Hematopoietic multipotent progenitor cell treated with erythropoietin and hydrocortisone succinate and interleukin-3 and kit ligand, for 4 days (in vitro differentiated cells): ENCODE measurements at places on chromosomes 1 and 21.
A peak's percentile ranks its signal among the peaks of the same experiment; 100 is the strongest.

DNA sequence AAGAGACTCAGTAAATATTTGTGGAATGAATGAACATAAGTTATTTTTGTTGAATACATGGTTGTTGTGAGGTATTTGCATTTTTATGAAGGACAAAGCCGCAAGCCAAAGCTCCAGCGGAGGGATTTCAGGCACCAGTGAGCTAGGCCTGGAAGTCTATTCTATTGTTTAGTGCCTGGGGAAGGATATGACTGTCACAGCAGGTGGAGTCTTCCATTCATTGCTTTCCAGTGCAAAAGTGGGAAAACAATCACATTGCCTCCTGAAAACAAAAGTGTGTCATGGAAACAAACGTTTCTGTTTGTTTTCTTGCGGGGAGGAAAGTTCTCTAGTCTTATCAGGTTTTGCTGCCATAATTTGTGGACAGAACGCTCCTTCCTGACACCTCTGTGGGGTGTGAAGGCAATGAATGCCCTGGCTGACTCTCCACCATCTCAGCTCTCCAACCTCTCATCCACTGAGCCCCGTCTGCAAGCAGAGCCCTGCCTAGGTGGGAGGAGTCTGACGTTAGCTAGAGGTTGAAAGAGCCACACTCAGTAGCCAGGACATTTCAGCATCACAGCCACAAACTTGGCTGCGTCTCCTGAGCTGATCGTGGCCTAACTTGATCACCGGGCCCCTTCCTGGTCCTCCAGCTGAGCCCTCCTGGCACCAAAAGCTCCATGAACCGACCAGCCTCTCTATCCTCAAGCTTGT lies 739.1 kb downstream of the MATN1 start:
- DNase-seq, result no peak

DNA sequence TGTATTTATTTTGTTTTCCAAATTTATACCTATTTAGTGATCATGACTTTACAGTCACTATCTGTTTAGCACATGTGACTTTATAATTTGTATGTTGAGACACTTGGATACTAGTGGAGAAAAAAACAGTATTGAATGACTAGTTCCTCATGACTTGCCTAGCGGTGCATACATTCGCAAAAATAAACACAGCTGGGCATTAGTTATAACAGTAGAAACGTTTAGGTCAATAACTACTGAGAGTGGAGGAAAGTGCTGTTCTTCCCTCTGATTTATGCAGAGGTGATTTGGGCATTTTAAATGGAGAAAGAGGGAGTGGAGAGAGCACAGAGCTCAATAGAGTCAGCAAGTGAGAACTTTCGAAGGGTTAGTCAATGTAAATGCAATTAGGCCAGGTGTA lies 1679.0 kb upstream of the B3GALT2 start:
- DNase-seq, result no peak

GRCh38 chr21:38771536-38771935 lies 34.2 kb upstream of the ETS2 start:
- no peak for DNase-seq

DNA sequence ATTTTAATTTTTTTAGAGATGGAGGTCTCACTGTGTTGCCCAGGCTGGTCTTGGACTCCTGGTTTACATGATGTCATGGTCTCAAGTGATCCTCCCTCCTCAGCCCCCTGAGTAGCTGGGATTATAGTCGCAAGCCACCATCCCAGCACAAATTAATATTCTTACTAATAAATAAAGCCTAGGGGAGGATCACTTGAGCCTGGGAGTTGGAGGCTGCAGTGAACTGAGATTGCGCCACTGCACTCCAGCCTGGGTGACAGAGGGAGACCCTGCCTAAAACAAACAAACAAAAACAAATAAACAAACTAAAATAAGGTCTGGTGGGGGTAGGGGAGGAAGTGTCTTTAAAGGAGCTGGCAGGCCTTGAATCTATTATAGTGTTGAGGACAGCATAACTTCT lies 8.7 kb upstream of the GADD45A start:
- no peak for DNase-seq

GRCh38 chr1:214292322-214292721 lies 11.4 kb downstream of the SMYD2 start:
- DNase-seq, result peak; percentile 23

GRCh38 chr1:170871868-170872267 lies 63.5 kb upstream of the MROH9 start:
- DNase-seq, result no peak

GRCh38 chr21:44530221-44530902 lies 9.6 kb downstream of the KRTAP10-1 start:
- no peak for DNase-seq

DNA sequence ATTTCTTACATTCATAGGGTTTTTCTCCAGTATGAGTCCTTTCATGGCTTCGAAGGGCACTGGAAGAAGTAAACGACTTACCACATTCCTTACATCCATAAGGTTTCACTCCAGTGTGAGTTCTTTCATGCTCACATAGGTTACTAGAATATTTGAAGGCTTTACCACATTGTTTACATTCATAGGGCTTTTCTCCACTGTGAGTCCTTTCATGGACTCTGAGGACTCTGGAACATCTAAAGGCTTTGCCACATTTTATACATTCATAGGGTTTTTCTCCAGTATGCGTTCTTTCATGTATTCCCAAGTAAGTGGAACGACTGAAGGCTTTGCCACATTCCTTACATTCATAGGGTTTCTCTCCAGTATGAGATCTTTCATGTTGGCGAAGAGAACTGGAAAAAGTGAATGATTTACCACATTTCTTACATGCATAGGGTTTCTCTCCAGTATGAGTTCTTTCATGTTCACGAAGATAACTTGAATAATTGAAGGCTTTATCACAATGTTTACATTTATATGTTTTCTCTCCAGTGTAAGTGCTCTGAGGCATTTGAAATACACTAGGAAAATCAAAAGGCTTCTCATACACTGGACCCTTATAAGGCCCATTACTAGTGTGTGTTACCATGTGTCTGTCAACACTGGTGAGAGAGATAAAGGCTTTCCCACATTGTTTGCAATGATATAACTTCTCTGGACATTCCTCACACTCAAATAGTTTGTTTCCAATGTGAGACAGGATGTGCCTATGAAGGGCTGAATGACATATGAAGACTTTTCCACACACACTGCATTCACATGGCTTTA lies 29.9 kb upstream of the ZNF695 start:
- DNase-seq, result peak; percentile 6

GRCh38 chr1:51224255-51224654 lies 11.8 kb upstream of the RNF11 start:
- no peak for DNase-seq

- DNase-seq, result no peak
Observed at GRCh38 chr1:163263818-163264655, 57.7 kb upstream of the NUF2 start.

GRCh38 chr21:39184050-39184980 lies 1.1 kb upstream of the PSMG1 start:
- DNase-seq, result peak; percentile 51

DNA sequence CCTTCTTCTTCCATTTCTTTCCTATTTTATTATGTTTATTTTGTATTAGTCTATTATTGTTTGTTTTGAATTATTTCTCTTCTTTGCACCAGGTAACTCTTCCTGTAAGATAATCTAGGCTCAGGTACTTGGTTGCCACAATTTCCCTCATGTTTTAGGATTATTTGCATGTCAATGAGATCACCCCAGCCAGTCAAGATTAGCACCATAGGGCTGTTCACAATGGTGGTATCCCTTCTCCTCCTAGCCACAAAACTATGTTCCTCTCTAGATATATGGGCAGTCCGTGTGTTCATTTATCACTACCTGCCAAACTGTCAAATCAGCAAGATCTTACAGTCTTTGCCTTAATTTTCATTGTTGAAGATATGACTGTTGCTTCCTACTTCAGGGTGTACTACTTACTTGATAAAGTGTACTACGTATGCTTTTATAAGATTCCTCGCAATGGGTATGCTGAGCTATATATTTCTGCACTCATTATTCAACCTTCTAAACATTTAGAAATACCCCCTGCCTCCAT lies 1536.2 kb downstream of the PLA2G4A start:
- no peak for DNase-seq

GRCh38 chr1:30852026-30852425 lies 56.5 kb downstream of the SDC3 start:
- no peak for DNase-seq

GRCh38 chr1:200198236-200198635 lies 170.7 kb downstream of the NR5A2 start:
- DNase-seq, result no peak

GRCh38 chr1:113048064-113048463 lies 24.9 kb upstream of the LRIG2 start:
- DNase-seq, result no peak

GRCh38 chr1:184499616-184500015 lies 112.8 kb downstream of the C1orf21 start:
- DNase-seq, result no peak

DNA sequence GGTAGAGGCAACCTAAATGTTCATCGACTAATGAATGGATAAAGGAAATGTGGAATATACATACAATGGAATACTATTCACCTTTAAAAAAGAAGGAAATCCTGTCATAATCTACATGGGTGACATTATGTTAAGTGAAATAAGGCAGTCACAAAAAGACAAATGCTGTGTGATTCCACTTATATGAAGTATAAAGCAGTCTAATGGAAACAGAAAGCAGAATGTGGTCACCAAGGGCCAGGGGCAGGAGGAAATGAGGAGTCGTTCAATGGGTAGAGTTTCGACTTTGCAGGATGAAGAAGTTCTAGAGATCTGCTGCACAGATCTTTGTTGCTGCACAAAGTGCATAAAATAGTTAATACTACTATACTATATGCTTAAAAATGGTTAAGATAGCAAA lies 7.8 kb downstream of the DIPK1A start:
- DNase-seq, result peak; percentile 49

- DNase-seq, result no peak
Observed at GRCh38 chr21:23951251-23951650, 1656.0 kb downstream of the MRPL39 start.

DNA sequence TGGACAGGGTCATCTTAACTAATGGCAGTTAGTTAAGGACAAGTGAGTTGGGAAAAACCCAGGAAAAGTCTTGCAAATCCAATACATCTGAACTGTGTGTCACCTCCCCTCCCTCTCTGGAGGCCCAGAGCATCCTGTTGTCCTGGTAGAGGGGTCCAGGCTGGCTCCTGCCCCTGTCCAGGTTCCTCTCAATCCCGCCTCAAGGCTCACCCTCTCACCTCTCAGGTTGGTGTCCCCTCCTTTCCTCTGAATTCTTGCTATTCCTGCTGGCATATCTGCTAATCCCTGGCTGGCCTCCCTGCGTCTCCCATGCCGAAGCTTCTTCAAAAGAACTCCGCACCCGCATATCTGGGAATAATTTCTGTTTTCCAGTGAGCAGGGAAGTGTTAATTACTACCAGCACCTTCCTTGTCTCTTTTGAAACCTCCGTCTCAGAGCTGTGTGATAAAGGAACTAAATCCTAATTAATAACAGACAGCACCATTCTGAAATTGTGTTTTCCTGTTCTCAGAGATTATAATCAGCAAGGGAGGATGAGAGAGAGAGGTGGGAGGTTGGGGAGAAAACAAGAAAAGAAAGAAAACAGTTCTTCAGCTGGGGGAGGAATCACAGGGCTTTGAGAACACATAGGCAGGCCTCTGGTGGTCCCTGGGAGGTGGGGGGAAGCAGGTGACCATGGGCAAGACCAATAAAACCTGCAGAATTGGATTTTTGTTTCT lies 568.0 kb downstream of the PTPRU start:
- DNase-seq, result no peak

DNA sequence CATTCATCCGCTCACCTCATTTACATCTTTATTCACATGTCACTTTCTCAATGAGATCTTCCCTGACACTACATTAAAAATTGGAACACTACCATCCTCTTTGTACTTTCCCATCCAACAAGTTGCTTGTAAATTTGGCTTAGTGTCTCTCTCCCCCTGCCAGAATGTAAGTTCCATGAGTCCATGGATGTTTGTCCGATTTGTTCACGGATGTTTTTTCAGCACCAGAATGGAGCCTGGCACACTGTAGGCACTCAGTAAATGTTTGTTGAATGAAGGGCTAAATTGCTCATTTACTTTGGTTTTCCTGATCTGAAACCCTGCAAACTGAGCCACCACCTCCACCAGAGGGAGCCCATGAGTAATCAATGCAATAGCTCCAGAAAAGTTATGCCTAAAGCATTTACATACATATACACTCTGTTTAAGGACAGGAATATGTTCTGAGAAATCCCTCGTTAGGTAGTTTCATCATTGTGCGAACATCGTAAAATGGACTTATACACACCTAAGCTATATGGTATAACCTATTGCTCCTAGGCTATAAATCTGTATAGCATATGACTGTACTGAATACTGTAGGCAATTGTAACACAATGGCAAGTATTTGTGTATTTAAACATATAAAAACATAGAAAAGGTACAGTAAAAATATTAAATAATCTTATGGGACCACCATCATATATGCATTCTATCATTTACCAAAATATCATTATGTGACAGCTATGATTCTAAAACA lies 2.8 kb upstream of the EYA3 start:
- peak; percentile 84 for DNase-seq

DNA sequence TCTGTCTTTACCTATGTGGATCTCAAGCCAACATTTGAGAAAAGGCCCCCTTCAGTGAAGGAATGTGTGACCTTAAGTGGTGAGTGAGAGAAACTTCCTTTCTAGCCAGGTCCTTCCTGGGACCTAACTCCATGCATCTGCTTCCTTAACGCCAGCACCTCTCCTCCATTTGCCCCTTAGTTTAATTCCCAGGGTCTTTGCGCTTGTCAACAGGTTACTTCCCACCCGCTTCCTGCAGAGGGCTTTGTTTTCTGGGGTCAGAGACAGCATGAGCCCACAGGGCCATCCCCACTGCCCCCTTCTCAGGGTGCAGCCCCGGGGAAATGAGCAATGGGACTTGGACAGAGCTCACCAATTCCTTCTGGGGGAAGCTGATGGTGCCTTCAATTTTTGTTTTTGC lies 54.8 kb downstream of the EVA1C start:
- no peak for DNase-seq

DNA sequence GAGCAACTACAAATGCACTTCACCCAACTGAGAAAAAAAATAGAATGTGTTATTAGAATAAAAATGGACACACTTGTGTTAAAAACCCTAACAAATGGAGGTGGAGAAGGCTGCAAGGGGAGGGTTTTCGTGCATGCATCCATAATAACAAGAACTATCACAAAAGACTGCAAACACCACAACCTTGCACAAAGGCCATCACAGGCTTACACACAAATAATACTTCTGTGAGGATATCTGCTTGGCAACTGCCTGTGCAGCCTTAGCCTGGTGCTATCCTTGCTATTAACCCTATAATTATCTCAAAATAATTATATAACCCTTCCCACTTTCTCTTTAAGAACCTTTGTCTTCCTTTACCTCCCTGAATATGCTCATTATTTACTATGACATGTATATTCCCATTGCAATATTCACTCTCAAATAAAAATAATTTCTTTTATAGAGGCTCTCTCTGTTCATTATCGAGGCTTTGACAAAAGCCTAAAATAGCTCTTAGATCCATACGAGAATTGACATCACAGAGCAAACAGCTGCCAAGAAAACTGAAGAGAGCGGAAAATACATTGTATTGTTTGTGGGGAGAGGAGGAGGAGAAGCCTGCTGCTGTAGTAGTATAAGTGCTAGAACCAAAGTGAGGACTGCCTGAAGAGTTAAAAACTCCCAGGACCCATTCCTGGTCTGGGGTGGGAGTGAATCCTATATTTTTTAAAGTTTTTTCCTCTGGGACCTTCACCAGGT lies 1768.7 kb downstream of the BRINP3 start:
- DNase-seq, result no peak
